ENCODE measurements at places on chromosomes 1 and 21. TPM values are rescaled to one million over a fixed set of nuclear protein-coding genes. Genes with fewer than 3 reads are reported as not detected.

PGLYRP4 gene
- total RNA-seq, result not detected

MAP3K7CL gene
- total RNA-seq, result 3.1 TPM

FOXD2 gene
- total RNA-seq, result 0.17 TPM

EPHA2 gene
- total RNA-seq, result 91.6 TPM

DNA sequence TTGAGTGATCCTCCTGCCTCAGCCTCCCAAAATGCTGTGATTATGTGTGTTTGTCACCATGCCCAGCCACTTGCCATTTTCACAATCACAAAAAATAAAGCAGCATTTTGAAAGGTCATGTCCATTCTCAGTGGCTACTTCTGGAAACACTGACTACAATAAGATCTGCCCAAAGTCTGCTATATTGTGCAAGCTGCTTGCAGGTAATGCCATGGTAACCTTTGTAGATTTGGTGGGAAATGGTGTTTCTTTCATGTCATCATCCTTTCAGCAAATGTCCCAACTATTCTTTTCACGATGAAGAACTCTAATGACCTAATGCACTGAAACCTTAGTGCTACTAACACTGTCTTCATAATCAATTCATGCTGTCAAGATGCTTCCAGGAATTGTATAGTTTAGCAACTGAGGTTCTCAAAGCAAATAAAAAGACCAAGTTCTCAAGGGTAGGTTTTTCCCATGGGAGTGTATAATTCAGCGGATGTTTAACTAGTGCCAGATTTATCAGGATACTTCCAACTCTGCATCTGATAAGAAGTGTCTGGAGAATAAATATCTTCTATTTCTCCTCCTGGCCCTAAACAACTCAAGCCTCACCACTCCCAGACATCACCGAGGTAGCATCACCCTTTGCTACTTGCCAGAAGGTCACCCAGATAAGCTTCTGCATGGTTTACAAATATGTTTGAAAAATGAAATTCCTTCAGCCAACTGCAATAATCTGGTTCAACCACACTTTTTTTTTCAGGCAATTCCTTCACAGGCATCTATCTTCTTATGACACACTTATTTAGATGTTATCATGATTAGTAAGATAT lies 132.0 kb upstream of the ZC3H11B start:
- no peaks in the 10 kb centered on the region for H3K4me1 ChIP-seq
- H3K36me3 ChIP-seq, result no peaks in the 10 kb centered on the region
- H3K4me3 ChIP-seq, result no peak overlapping the region
- no peak for DNase-seq
- peaks cover 10% of the 10 kb centered on the region for H3K27me3 ChIP-seq

- H3K27ac ChIP-seq, result no peak overlapping the region
- H3K27me3 ChIP-seq, result peaks cover 26% of the 10 kb centered on the region
- H3K36me3 ChIP-seq, result no peaks in the 10 kb centered on the region
- H3K4me3 ChIP-seq, result no peak overlapping the region
- no peaks in the 10 kb centered on the region for H3K4me1 ChIP-seq
These were observed 3.6 kb upstream of the TNFRSF1B start for GRCh38 chr1:12163210-12163609.
